ENCODE measurements at places on chromosomes 13 and 19.

DNA sequence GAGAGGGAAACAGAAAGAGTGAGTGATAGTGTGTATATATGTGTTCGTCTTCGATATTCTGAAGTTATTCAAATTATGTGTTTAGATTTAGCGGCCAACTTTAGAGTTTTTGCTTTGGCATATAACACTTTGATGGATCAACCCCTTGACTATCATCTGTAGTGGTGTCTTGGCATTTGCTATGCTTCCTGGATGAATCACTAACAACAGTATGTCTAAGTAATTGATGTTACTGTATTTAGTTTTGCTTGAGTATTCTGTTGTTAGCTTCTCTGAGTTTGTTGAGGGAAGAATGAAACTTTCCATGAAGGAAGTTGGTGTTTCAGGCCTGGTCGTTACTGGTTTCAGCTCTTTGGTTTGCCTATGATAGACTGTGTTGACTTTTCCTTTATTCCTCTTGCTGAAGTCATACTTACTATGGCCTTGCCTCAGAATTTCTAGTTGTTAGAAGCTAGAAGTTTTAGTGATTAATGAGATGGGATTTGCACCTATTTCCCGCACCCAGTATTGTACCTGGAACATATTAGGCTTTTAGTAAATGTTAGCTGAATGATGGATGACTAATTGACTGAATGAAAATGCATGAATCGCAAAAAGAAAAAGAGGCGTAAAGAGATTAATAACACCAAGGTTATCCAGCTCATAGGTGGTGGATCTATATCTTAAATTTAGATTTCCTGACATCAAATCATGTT lies 20.7 kb downstream of the NDFIP2 start:
- no peak for DNase-seq

DNA sequence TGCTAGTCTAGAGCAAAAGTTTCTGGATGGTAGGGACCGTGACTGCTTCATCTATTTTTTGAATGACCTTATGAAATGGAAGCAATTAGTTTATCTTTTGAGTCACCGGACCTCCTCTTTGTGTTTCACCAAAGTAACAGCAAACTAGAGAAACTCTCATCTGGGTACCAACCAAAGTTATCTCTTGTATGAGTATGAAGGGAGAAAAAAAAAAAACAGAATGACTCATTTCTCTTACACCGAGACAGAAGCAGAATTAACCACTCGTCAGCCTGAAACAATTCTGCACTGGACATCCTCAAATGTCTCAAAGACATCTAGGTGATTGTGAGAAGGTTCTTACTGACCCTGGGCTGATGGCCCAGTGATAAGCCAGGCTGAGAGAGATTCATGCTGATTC lies 18.3 kb downstream of the ZNF100 start:
- DNase-seq, result no peak

- DNase-seq, result no peak
Measured at GRCh38 chr13:79896851-79897250, 415.9 kb downstream of the NDFIP2 start.

- no peak for DNase-seq
Measured at GRCh38 chr19:1027650-1028061, 1.2 kb downstream of the CNN2 start.

GRCh38 chr19:6278051-6278450 lies 1.7 kb downstream of the MLLT1 start:
- no peak for DNase-seq
